ENCODE measurements at places on chromosomes 16 and 17. TPM values are rescaled to one million over a fixed set of nuclear protein-coding genes. Genes with fewer than 3 reads are reported as not detected.

MCRIP2 gene
- 19.0 TPM for total RNA-seq

CIBAR2 gene
- total RNA-seq: not detected

DNA sequence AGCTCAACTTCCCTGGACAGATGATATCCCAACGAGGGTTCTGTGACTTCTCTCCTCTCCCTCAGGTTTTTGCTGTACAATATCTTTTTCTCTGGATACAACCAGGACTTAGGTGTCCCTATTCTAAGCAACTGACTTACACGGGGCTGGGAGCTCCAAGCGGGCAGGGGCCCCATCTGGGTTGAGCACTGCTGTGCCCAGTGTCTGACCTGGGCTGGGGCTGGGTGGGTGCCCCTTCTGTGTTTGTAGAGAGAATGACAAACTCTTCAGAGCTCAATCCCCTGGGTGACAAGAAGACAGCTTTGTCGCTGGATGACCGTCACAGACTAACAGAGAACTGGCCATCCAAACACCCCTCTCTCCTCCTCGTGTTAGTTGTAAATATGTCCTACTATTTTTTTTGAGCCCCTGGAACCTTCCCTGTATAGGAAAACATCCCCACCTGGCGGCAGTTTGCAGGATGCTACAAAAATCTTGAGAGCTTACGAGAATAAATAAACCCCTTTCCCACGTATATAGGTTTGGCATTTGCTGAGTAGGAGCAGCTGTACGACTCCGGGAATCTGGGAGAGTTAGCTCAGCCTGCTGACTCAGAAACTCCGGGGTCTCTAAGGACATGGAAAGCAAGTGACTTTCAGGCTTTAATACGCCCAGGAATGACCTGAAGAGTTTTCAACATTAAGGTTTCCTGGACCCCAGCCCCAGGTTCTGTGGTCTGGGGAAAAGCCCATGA, 23.7 kb upstream of the RCVRN start:
- no peak for DNase-seq

DNA sequence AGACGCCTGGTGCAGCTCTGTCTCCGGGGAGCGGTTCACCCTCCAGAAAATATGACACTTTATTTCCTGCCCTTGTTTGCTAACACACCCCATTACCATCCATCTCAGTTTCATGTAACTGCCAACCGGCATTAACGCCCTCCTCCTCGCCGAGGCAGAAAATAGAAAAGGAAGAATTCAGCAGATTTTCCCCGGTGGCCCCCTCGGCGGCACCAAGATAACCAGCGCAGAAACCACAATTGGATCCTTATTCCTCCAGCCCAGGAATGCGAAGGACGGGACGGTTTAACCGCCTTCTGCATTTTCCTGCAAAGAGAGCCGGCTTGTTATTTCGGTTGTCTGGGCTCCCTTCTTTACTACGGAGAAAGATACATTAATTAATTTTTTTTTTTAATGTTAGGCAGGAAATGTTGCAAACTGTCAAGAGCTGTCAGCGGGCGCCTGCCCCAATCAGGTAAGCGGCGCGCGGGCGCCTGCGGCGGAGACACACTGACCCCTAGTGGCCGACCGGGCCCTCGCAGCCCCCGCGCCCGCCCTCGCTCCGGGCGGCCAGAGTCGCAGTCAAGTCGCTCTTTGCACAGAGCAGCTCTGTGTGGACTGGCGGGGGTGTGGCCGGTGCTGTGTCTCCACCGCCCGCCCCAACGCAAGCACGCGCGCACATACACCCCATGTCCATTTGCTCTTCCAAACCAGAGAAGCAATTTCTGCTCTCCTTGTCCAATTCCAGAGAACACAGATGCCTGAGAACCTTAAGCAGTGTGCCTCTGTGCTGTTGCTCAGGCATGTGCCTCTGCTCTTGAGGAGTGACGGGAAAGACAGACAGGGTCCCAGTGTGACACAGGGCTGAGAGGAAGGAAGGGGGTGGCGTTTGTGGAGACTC, 53.6 kb downstream of the C17orf67 start:
- peak; percentile 93 for DNase-seq

GRCh38 chr17:69061721-69062556, 1.2 kb upstream of the ABCA9 start:
- no peak for DNase-seq

- no peak for DNase-seq
Observed at GRCh38 chr16:57051696-57052228, 40.6 kb upstream of the CPNE2 start.

DNA sequence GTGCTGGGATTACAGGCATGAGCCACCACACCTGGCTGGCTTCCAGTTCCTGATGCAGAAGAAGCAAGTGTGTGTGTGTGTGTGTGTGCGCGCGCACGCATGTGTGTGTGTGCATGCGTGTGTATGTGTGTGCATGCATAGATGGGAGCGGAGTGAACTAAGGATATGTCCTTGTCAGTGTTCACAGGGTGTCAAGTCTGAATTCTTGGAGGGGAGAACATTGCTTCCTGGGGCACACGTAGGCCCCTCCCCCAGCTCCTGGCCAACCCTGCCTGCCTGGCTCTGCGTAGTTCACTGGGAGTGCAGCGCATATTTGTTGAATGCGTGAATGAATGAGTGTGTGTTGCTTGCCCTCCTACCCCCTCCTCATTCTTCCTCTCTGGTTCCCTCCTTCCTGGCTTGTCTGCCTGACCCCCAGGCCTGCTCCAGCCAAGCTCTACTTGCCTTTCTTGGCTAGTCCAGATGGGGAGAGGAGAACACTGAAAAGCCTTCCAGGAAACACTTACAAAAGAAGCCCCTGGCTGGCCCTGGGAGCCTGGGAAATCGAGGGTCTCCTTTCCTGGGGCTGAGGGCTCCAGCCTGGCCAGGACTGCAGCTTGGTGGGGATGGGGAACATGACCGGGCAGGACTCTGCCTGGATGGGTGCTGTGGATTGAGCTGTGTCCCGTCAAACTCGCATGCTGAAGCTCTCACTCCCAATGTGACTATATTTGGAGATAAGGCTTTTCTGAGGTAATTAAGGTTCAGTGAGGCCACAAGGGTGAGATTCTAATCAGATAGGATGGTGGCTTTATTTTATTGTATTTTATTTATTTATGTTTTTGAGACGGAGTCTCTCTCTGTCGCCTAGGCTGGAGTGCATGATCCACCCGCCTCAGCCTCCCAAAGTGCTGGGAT, 27.9 kb downstream of the IGFBP4 start:
- no peak for DNase-seq

- DNase-seq: no peak
Observed at GRCh38 chr17:4389079-4389478, 22.6 kb upstream of the UBE2G1 start.

GRCh38 chr17:15663691-15664090, 20.4 kb downstream of the TRIM16 start:
- no peak for DNase-seq

DNA sequence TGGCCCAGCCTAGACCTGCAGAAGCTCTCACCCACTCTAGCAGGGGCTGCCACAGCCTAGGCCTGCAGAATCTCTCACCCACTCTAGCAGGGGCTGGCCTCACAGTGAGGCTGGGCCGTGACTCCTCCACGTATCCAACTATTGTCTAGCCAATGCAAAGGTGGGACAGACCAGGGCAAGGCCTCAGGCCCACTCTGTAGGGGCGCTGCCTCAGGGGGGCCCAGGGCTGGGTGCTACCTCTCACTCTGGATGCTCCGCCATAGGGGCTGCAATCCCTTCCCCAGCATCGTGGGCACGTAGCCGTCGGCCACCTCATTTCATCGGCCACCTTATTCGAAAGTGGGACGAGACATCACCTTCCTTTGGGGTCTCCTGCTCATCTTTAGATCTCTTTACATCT, 51.7 kb downstream of the RPH3AL start:
- DNase-seq: peak; percentile 69

- DNase-seq: no peak
Observed at GRCh38 chr16:17215306-17215705, 255.5 kb downstream of the XYLT1 start.

TLCD3A gene
- 10.4 TPM for total RNA-seq

DNA sequence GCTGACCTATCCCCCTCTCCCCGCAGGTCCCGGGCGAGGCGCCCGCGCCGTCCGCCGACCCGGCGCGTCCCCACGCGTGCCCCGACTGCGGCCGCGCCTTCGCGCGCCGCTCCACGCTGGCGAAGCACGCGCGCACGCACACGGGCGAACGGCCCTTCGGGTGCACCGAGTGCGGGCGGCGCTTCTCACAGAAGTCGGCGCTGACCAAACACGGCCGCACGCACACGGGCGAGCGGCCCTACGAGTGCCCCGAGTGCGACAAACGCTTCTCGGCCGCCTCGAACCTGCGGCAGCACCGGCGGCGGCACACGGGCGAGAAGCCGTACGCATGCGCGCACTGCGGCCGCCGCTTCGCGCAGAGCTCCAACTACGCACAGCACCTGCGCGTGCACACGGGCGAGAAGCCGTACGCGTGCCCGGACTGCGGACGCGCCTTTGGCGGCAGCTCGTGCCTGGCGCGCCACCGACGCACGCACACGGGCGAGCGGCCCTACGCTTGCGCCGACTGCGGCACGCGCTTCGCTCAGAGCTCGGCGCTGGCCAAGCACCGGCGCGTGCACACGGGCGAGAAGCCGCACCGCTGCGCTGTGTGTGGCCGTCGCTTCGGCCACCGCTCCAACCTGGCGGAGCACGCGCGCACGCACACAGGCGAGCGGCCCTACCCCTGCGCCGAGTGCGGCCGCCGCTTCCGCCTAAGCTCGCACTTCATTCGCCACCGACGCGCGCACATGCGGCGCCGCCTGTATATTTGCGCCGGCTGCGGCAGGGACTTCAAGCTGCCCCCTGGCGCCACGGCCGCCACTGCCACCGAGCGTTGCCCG, 10.3 kb downstream of the ZNF771 start:
- peak; percentile 95 for DNase-seq
